ENCODE measurements at places on chromosomes 1 and 21. TPM values are rescaled to one million over a fixed set of nuclear protein-coding genes. Genes with fewer than 3 reads are reported as not detected.

Gene MORC3
- 34.7 TPM for total RNA-seq

Gene RGSL1
- total RNA-seq = not detected

Gene AMY1A
- not detected for total RNA-seq

Gene ASAP3
- total RNA-seq = 53.5 TPM

Gene CIART
- total RNA-seq = 4.7 TPM

Gene CFHR5
- not detected for total RNA-seq

Gene TMOD4
- 0.76 TPM for total RNA-seq

Gene SYCP1
- not detected for total RNA-seq

Gene TTC39A
- 28.0 TPM for total RNA-seq

Gene LIX1L
- 20.3 TPM for total RNA-seq

Gene OR14K1
- not detected for total RNA-seq

Gene AKT3
- 169 TPM for total RNA-seq

Gene AGMAT
- total RNA-seq = 0.22 TPM

Gene SPRR2F
- not detected for total RNA-seq

Gene ADAM30
- not detected for total RNA-seq

Gene METTL13
- 21.4 TPM for total RNA-seq

Gene CD247
- total RNA-seq = not detected

Gene TDRD5
- not detected for total RNA-seq

Gene HENMT1
- 15.9 TPM for total RNA-seq

Gene F13B
- total RNA-seq = not detected

Gene C1orf167
- total RNA-seq = not detected

Gene PLEKHO1
- 142 TPM for total RNA-seq

Gene FMO3
- not detected for total RNA-seq

Gene LYPD8
- total RNA-seq = not detected

Gene PTPRC
- total RNA-seq = not detected

Gene CYYR1
- total RNA-seq = 40.7 TPM

Gene NPL
- total RNA-seq = 2.3 TPM

Gene NPHP4
- total RNA-seq = 28.4 TPM

Gene CLIC6
- 0.17 TPM for total RNA-seq

Gene LMX1A
- total RNA-seq = not detected

Gene TRAF3IP3
- total RNA-seq = not detected

Gene MAN1C1
- total RNA-seq = 5.4 TPM

Gene DENND2C
- 0.54 TPM for total RNA-seq

Gene PLA2G2D
- total RNA-seq = not detected

Gene S100A4
- 4.7 TPM for total RNA-seq

Gene HYI
- 18.7 TPM for total RNA-seq

Gene SV2A
- total RNA-seq = 34.9 TPM

Gene RGS8
- 3.5 TPM for total RNA-seq

Gene CLEC20A
- total RNA-seq = not detected

Gene LRRC38
- total RNA-seq = not detected

Gene CATSPERE
- 0.59 TPM for total RNA-seq

Gene AHDC1
- total RNA-seq = 131 TPM
